Spinal cord (tissue), 10 donors: ENCODE measurements at places on chromosomes 12 and 14. TPM values are rescaled to one million over a fixed set of nuclear protein-coding genes. Genes with fewer than 3 reads are reported as not detected.

Gene MYO1H
- not detected for total RNA-seq

Gene RIPK3
- 3.1 TPM for total RNA-seq

Gene JAG2
- total RNA-seq, result 17.3 TPM

- no peak overlapping the region for H3K27ac ChIP-seq
- H3K27me3 ChIP-seq, result no peaks in the 10 kb centered on the region
- DNase-seq, result peak; percentile 76
- no peak overlapping the region for H3K4me3 ChIP-seq
- no peaks in the 10 kb centered on the region for H3K36me3 ChIP-seq
These were observed 176.7 kb downstream of the PAH start for GRCh38 chr12:102740141-102740955.

DNA sequence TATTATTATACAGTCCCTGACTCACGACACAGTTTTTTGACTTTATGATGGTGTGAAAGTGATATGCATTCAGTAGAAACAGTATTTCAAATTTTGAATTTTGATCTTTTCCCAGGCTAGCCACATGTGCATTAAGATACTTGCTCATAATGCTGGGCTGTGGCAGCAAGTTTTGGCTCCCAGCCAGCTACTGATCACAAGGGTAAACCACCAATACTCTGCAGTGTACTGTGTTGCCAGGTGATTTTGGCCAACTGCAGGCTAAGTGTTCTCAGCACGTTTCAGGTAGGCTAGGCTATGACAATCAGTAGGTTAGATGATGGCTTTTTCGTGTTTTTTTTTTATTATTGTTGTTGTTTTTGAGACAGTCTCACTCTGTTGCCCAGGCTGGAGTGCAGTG, 69.4 kb upstream of the ACTN1 start:
- no peak overlapping the region for H3K4me3 ChIP-seq
- H3K27ac ChIP-seq, result no peak overlapping the region
- H3K36me3 ChIP-seq, result peaks cover 3% of the 10 kb centered on the region
- no peaks in the 10 kb centered on the region for H3K27me3 ChIP-seq
- H3K4me1 ChIP-seq, result peaks cover 31% of the 10 kb centered on the region

- no peaks in the 10 kb centered on the region for H3K36me3 ChIP-seq
- H3K4me1 ChIP-seq, result no peaks in the 10 kb centered on the region
- peak overlapping the region; percentile 94 for H3K27ac ChIP-seq
These were observed 938 bp downstream of the RALGAPA1 start for GRCh38 chr14:35808076-35808637.

DNA sequence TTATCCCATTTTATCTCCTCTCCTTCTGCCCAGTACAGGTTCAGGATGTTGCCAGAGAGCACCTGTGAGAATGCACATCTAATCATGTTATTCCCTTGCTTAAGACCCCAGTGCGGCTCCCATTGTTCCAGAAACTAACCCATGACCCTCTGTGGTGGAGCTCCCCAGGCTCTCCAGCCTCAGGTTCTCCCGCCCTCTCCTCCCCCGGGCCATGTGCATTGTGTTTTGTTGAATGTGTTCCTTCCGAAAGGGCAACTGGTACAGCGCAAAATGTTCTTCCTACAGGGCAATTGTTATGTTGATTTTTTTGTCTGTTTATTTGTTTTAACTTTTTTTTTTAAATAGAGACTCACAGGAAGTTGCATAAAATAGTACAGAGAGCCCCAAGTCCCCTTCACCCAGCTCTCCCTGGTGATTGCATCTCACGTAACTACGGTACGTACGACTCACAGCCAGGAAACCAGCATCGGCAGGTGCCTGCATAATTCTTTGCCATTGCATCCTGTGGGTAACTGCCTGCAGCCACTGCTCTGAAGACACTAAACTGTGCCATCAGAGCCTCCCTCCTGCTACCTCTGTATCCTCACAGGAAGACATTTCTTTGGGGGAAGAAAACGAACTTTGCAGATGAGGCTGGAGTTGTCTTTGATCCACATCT, 31.2 kb downstream of the TMEM132C start:
- no peak for DNase-seq
- H3K36me3 ChIP-seq, result no peaks in the 10 kb centered on the region
- no peaks in the 10 kb centered on the region for H3K27me3 ChIP-seq
- H3K4me1 ChIP-seq, result peaks cover 6% of the 10 kb centered on the region

DNA sequence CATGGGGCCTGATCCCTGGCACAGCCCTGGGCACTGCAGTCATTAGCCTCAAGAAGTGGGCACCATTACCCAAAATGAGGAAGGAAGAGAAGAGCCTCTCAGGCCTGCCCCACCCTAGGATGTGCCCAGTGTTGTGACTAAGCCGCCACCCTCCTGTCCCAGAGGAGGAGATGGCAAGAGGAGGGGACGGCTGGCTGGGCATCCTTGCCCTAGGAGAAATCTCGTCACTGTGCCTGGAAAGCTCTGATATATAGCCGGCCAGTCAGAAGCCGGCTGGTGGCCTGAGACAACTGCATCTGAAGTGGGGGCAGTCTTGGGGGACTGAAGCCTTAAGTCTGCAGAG, 115.2 kb downstream of the LGMN start:
- H3K27me3 ChIP-seq, result no peaks in the 10 kb centered on the region
- no peaks in the 10 kb centered on the region for H3K36me3 ChIP-seq
- no peaks in the 10 kb centered on the region for H3K4me1 ChIP-seq
- DNase-seq, result no peak
- no peak overlapping the region for H3K4me3 ChIP-seq

DNA sequence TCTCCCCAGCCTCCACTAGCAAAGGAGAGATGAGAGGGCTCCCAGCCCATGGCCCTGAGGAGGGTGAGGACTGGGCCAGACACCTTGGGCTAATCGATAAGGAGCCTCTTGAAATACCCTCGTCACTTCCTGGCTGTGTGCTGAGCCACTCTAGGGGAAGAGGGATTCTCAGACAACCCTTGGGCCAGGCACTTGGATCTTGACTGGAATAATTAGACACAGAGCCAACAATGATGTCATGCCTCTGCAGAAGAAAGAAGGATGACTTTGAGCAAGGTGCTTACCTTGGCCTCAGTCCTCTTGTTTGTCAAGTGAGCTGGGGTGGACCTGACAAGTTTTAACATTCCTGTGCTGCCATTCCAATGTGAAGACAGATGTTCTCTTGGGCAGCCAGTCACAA, 83.1 kb downstream of the LRRC74A start:
- H3K4me1 ChIP-seq, result peaks cover 27% of the 10 kb centered on the region
- no peak overlapping the region for H3K4me3 ChIP-seq
- H3K36me3 ChIP-seq, result no peaks in the 10 kb centered on the region
- no peaks in the 10 kb centered on the region for H3K27me3 ChIP-seq
- DNase-seq, result no peak

GRCh38 chr12:94603434-94604365, 46.7 kb downstream of the TMCC3 start:
- H3K4me3 ChIP-seq, result no peak overlapping the region
- no peaks in the 10 kb centered on the region for H3K36me3 ChIP-seq
- H3K27me3 ChIP-seq, result no peaks in the 10 kb centered on the region
- no peaks in the 10 kb centered on the region for H3K4me1 ChIP-seq
- H3K27ac ChIP-seq, result no peak overlapping the region

DNA sequence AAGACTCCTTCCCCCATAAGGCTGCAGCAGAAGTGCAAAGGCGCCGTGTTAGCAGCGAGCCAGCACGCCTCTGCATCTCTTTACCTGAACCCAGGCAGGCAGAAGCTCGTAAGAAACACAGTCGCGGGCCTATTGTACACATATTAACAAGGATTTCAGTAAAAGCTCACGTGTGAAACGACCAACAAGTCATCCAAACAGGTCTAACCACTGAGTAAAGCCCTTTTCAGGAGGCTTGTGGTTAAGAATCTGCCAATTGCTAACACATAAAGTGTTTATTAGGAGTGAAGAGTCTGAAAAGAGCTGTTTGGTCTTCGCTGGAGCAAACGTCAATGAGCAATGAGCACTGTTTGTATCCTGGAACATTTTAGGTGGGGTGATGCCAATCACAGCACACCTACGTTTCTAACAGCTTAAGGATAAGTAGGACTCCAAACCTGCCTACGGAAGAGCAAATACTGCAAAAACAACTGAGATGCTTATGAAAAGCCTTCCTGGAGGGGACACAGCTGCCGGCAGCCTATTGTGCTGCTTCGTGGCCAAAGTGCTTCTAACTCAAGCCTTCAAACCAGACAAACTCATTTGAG, 43.1 kb downstream of the PRKAB1 start:
- no peaks in the 10 kb centered on the region for H3K27me3 ChIP-seq
- DNase-seq, result no peak
- no peaks in the 10 kb centered on the region for H3K4me1 ChIP-seq
- H3K4me3 ChIP-seq, result no peak overlapping the region

DNA sequence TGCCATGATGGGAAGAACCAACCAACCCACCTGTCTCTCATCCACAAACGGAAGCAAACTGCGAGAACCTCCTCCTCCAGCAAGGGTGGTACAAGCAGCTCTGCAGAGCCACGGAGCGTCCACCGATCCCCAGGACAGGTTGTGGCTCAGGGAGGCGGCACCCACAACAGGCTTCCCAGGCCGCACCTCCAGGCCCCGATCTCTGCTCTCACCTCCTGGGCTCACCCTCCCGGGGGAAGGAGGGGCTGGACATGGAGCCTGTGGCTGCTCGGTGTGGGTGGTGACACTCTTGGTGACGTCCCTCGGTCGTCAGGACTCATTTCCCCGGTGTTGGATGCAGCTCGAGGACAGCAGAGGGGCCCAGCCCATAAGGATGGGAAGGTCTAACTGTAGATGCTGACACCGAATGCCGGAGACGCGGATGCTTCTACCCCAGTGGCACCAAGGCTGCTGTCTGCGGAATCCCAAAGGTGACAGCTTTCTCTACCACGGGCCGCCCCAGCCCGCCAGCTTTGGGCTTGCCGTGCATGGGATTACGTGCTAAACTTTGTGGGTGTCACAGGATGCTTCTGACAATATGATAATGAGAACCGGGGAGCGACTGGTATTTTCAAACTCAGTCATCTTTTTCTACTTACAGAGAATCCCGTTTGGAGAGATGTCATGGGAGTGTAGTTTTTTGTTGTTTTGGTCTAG, 58.0 kb downstream of the STX2 start:
- peaks cover 2% of the 10 kb centered on the region for H3K27me3 ChIP-seq
- no peak overlapping the region for H3K4me3 ChIP-seq
- no peak for DNase-seq
- no peak overlapping the region for H3K27ac ChIP-seq
- H3K4me1 ChIP-seq, result peaks cover 12% of the 10 kb centered on the region
- H3K36me3 ChIP-seq, result peaks cover 27% of the 10 kb centered on the region

DNA sequence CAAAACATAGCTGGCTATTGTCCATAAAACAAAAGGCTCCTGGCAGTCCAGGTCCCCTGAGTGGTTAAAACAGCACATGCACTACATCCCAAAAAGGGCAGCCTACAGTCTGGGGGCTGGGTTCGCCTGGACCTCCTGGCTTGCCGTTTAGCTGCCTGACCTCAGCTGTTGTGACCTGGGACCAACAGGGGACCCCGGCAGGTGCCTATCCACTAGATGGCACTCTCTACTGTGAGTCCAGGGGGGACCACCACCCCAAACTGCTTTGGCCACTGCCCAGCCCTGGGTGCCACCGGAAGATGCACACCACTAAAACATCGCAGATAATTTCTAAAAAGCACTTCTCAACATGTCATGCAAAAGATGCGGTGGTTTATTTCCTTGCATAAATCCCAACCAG, 2.9 kb upstream of the RTL1 start:
- peaks cover 37% of the 10 kb centered on the region for H3K4me1 ChIP-seq
- peaks cover 10% of the 10 kb centered on the region for H3K27me3 ChIP-seq
- no peak overlapping the region for H3K4me3 ChIP-seq
- DNase-seq, result no peak
- H3K36me3 ChIP-seq, result peaks cover 39% of the 10 kb centered on the region

- H3K36me3 ChIP-seq, result no peaks in the 10 kb centered on the region
- H3K27ac ChIP-seq, result peak overlapping the region; percentile 15
- H3K27me3 ChIP-seq, result no peaks in the 10 kb centered on the region
- DNase-seq, result peak; percentile 83
These were observed 31.4 kb downstream of the SSPN start for GRCh38 chr12:26226629-26227360.

DNA sequence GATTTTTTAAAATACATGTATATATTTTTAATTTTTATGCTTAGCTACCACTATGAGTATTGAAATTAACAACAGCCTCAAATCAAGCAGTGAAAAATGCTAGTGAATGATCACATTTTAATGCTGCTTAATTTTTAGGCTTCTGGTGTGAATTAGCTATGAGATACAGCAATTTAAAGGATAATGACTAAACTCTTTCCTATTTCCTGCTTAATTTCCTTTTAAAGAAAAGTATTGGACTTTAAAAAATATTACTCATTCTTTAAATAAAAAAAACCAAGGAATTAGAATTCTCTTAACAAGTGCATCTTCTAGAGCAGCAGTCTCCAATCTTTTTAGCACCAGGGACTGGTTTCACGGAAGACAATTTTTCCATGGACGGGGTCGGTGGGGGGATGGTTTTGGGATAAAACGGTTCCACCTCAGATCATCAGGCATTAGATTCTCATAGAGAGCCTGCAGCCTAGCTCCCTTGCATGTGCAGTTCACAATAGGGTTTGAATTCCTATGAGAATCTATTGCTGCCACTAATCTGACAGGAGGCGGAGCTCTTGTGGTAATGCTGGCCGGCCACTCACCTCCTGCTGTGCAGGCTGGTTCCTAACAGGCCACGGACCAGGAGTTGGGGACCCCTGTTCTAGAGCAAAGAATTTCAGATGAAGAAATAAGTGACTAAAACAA, 18.6 kb upstream of the NTN4 start:
- H3K27me3 ChIP-seq, result no peaks in the 10 kb centered on the region
- H3K4me1 ChIP-seq, result no peaks in the 10 kb centered on the region
- no peak for DNase-seq
- H3K27ac ChIP-seq, result no peak overlapping the region
- H3K36me3 ChIP-seq, result no peaks in the 10 kb centered on the region

DNA sequence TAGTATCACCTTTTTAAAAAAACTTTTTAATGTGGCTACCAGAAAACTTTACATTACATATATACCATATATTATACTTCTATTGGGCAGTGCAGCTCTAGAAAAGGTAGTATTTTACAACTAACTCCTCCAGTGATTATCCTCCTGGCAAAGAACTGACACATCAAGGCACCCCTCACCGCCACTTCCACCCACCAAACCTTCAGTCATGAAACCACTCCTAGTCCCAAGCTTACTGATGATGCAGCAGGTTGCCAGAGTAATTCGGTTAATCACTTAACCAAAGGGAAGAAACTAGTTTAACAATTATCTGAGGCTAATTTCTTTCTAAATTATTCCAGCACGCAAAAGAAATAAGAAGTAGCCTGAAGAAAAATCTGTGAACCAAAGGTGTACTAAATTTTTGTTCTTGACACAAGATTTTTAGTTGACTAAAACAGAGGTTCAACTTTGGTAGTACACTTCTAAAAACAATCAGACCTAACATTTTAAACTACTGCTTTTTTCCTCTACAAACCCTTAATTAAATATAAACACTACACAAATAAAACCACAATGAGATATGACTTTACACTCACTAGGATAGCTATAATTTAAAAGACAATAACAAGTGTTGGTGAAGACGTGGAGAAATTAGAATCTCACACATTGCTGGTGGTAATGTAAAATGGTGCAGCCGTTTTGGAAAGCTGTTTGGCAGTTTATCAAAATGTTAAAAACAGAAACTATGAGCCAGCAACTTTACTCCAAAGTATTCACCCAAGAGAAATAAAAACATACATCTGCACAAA, 16.7 kb downstream of the SPPL3 start:
- DNase-seq, result no peak
- H3K27me3 ChIP-seq, result no peaks in the 10 kb centered on the region
- H3K36me3 ChIP-seq, result no peaks in the 10 kb centered on the region
- no peak overlapping the region for H3K4me3 ChIP-seq
- no peaks in the 10 kb centered on the region for H3K4me1 ChIP-seq
- no peak overlapping the region for H3K27ac ChIP-seq

GRCh38 chr12:88501972-88502938, 78.0 kb downstream of the KITLG start:
- H3K36me3 ChIP-seq, result no peaks in the 10 kb centered on the region
- no peak overlapping the region for H3K4me3 ChIP-seq
- H3K27me3 ChIP-seq, result no peaks in the 10 kb centered on the region
